Activated CD4-positive, CD25-positive, alpha-beta regulatory T cell treated with anti-CD3 and anti-CD28 coated beads, Interleukin-2, amount 50 U/mL, for 16 hours (primary cell): ENCODE measurements at places on chromosomes 1 and 21.
A peak's percentile ranks its signal among the peaks of the same experiment; 100 is the strongest.

DNA sequence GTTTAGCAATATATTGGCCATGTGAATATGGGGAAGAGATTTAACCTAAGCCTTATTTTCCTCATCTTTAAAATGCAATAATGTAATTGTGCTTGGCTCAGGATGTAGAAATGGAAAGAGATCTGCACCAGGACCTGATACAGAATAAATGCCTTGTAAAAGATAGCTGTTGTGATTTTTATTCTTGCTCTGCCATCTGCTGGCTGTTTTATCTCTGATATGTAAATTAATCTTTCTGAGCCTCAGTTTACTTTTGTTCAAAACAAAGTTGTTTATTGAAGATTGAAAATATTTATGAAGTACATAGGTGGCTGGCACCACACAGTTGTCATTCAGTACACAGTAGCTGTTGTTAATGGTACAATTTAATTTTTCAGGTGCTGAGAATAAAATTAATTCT, 21.9 kb downstream of the ZYG11B start:
- DNase-seq = no peak

- DNase-seq = no peak
Observed at GRCh38 chr21:39175665-39176064, 7.6 kb downstream of the PSMG1 start.

DNA sequence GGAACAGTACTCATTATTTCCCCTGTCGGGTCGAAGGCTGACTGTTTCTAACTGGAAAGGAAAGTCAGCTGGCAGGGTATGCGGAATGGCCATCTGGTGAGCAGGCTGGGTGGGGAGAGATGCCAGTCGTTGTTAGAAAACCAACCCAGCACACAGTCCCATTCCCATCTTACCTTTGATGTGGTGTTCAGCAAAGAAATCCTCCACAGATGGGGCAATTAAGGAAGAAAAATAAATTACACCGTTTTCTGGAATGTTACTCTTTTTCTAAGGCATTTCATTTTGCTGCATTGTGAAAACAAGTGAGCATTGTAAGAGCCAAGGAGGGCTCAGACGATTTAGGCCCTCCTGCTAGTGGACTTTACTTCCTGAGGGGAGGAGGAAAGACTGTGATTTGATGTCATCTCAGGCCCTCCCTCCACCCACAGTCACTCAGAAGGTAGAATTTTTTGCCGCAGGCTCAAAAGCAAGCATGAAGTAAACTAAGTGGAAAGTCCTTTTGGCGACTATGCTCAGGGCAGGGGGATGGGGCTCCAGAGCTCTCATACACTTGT, at the start of gene SLC16A4:
SLC16A4 (minus strand) TSS at position 335 of the 554 bp plus-strand sequence. CDS start 1,703 bp downstream, outside the sequence.
- no peak for DNase-seq

- DNase-seq = no peak
Observed at GRCh38 chr1:157119008-157119407, 19.2 kb downstream of the ETV3 start.

GRCh38 chr1:160061369-160062229, 8.4 kb downstream of the KCNJ10 start:
- no peak for DNase-seq

DNA sequence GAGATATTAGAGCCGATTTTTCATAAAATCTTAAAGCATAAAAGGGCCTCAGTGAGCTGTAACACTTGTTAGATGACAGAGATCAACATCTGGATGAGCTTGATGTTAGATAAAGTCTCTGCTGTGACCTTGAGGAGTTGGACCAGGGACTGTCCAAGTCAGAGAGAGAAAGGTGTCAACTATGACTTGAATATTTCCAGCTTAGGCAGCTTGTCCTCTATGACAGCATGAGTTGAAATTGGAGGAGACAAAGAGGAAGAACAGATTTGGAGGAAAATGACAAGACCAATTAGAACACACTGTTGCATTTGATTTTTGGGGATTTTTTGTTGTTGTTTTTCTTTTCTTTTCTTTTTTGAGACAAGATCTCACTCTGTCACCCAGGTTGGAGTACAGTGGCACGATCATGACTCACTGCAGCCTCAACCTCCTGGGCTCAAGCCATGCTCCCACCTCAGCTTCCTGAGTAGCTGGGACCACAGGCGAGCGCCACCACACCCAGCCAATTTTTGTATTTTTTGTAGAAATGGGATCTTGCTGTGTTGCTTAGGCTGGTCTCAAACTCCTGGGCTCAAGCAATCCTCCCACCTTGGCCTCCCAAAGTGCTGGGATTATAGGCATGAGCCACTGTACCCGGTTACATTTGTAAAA, 35.3 kb upstream of the CLIC4 start:
- DNase-seq = no peak

DNA sequence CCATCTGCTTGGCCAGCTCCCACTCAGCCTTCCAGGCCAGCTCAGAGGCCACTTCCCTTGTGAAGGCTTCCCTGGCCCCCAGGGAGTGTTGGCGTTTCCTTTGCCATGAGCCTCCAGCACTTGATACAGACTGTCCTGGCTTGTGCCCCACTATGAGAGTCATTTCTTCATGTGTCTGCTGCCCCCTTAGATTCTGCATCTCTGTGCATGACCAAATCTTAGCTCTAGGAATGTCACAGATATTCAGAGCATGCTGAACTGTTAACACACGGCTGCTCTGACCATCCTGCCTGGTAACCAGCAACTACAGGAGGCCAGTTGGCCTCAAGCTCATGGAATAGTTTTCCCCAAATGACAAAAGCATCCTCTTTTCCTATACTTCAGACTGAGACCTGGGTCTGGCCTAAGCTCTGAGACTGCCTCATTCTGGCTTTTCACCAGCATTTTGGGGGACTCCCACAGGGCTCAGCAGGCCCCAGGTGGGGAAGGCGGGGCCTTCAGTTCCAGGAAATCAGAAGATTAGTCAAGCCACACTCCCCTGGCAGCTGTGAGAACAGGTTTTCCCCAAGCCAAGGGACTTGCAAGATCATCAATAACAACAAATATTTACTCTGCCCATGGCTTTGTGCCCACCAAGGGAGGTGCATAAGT, 182.6 kb upstream of the EDN2 start:
- DNase-seq = peak; percentile 43

DNA sequence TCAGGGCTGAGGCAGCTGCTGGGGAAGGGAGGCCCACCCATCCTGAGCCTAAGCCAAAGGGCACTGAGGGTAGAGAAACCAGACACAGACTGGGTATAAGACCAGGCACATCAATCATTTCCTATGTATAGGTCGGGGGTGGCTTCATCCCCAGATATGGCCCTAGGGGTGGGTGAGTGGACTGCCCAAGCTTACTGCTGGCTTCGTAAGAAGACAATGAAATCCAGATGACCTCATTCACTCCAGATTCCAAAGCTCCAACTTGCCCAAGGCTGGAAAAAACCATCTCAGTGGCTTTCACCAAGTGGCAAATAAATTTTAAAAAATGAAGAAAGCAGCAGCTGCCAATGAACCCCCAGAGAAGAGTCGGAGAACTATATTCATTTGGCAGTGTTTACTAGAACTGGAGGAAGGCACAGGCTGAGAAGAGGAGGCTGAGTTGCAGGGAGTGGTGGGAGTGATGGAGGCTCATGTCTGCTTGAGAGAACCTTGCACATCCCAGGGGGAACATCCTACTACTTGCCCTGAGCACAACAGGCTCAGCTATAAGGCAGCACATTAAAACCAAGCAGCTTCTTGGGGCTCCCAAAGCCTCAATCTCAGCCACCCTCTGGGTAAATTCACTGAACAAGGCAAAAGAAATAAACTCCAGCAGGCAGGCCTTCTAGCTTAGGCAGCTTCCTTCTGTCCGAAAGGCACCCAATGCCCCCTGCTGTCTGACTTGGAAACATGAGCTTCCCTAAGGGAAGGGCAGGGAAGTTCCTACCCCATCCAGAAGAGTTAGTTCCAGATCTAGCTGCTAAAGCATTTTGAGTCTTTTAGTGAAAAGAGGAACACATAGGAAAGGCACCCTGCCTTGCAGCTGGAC, 14.1 kb downstream of the PEA15 start:
- DNase-seq = no peak

GRCh38 chr21:37204580-37204979, 62.6 kb downstream of the VPS26C start:
- DNase-seq = no peak

DNA sequence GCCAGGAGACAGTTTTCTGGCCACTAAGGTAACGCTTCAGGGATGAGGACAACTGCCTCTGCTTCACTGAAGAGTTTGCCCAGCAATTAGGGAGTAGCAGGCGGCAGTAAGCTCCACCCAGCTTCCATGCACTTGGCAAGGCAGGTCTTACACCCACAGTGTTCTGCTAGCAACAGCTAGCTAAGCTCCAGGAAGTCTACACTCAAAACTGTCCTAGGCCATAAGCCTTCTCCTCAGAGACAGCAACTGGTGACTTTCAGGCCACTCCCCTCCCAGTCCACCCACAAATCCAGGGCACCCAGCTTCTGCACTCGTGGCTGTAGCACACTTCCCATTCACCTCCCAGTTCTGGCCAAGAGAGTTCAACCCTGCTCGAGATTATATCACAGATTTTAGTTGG, 47.3 kb downstream of the KMO start:
- no peak for DNase-seq

DNA sequence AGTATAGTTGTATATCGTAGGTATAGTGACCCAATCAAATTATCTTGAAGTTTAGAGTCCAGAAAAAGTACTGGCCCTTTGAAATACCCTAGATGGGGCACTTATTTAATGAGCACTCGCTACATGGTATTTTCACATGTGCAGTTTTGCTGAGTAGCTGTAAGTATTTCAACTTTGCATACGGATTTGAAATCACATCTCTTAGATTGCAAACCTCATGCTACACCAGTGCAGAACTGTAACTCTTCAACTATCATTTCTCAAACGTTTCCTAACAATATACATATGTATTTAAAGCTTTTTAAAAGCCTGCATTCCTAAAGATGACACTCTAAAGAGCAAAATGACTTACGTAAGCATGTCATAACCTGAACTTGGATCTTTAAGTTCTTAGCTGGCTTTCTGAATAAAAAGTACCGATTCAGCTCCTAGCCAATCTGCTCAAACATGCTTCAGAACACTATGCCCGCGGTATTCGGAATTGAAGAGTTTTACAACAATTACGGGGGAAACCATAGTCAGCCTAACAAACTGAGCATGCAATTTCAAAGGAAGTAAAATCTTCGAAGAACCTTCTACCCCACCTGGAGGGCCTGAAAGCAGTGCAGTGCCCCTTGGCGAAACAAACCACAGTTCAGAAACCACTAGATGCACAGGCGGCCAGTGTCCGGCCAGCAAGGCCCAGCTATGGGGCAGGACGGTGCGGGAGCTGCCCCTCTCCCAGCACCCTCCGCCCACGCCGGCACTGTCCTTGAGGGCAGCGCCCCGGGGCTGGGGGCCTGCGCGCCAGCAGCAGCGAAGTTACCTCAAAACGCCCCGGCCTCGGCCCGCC, 863 bp downstream of the FH start:
- DNase-seq = no peak

DNA sequence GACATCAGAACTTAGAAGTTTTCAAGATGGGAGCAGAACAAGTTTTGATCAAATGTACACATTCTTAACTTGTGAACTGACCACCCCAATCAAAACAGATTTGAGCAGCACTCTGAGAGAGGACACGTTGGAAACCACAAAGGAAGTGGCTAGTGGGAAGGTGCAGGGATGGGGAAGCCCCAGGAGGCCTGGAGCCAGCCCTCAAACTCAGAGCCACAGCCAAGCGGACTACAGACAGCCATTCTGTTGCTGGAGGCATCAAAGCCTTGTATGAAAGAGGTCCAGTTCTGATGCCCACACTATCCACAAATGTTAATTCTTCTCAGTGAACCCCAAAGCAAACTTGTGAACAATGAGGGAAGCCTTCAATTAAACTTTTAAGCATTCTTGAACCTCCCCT, 143.6 kb upstream of the RAB4A start:
- no peak for DNase-seq
